Fibroblast of skin of left quadriceps (primary cell): ENCODE measurements at places on chromosomes 7 and 10.

DNA sequence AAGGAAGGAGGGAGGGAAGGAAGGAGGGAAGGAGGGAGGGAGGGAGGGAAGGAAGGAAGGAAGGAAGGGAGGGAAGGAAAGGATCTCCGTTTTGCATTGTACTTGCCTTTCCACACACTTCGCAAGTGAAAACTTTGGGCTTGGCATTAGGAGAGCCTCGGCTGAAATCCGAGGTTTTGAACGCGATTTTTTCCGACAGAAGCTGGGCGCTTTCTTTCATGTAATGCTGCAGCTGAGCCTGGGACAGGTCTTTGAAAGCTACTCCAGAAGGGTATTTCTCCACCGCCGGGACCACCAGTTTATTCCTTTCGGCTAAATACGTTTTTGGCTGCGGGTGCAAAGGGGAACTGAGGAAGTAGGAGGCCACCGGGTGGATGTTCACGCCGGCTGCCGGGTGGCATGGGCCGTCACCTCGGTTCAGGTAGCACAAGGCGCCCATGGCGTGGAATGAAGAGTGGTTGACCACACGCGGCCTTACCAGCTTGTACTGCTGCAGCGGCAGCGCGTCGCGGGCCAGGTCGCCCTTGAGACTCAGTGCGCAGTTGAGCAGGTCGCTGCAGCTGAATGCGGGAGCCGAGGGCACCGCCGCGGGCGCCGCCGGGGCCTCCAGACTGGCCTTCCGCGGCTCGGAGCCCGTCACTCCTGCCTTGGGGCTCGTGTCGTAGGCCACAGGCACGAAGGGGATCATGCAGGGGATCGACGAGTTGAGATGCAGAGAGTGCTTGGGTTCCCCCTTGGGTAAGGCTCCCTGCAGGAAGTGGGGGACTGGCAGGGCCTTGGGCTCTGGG lies 825 bp downstream of the FEZF1 start:
- DNase-seq, result no peak

- DNase-seq, result peak; percentile 83
These were observed at the start of gene ERLIN1 for GRCh38 chr10:100185364-100186252. ERLIN1 (minus strand) TSS chr10:100186029; CDS start chr10:100185626, 403 bp downstream.

- no peak for DNase-seq
These were observed 63.4 kb upstream of the DDC start for GRCh38 chr7:50628434-50629084.

GRCh38 chr10:14727924-14728323 lies 46.8 kb downstream of the FAM107B start:
- no peak for DNase-seq

DNA sequence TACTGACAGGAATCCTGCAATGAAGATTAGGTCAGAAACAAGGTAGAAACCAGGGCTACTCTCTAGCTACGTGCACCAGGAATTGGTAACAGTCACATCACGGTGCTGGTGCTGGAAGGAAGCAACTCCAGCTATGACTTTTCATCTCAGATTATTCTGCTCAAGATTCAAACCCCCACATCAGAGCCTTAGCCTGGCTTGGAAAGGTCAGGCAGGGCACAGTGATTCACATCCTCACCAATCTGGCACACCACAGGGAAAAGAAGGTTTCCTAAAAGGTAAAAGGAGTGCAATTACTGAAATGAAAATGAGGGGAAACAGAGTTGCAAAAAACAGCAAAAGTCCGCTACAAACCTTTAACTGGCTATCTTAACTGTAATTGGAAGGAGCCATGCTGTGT lies 240.2 kb upstream of the NPSR1 start:
- no peak for DNase-seq

DNA sequence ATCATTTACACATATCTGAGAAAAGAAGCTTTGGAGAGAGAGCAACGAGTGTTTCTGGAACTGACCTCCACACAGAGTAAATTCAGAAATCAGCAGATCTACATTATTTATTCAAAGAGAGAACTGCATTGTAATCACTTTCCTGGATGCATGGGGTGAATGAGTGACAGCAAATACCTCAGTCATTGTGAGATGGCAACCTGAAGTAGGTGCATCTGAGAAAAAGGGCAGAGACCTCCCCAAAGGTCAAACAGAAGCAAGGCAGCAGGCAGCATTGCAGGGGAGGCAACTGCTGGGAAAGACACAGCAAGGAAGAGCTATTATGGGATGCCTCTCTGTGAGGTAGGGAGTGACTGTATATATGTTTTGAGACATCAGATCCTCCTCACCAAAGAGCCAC lies 26.5 kb upstream of the SMIM30 start:
- DNase-seq, result no peak

DNA sequence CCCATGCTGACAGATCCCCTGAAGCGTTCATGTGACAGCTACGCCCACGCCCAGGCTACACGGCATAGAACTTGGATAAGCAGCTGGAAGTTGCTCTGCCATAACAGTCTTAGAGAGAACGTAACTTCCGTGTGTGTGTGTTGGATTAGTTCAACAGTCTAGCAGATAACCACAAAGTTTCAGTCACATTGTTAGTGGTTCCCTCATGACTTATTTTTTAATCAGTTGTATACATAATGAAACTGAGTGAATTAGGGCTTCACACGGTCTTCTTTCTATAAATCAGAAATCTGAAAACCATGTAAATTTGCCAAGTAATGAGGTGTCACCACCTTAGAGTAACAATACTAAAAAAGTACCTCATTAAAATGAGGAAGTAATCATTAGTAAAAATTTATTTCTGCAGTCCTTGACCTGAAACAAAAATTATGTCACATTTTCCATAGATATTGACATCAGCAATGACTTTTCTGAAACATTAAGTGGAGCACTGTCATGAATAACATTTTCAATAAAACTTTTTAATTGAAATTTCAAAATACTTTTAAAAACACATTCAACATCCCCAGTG lies 21.7 kb upstream of the MACC1 start:
- DNase-seq, result no peak

DNA sequence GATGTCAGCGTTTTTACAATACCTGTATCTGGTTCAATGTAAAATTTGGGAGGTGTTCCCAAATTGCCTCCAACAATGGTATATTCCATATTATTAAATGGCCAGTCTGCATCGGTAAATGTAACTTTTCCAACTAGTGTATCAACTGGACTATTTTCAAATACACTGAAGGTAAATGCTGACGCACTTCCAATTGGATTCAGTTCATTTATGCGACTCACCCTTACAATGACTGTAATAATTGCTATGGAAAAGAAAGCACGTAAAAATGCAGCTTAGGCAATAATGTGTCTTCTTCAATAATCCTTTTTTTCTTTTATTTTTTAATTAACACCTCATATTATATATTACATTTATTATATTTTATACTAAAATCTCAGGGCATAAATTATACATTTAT lies 209.1 kb downstream of the HGF start:
- no peak for DNase-seq

- no peak for DNase-seq
These were observed 59.8 kb downstream of the CSGALNACT2 start for GRCh38 chr10:43197834-43198681.

DNA sequence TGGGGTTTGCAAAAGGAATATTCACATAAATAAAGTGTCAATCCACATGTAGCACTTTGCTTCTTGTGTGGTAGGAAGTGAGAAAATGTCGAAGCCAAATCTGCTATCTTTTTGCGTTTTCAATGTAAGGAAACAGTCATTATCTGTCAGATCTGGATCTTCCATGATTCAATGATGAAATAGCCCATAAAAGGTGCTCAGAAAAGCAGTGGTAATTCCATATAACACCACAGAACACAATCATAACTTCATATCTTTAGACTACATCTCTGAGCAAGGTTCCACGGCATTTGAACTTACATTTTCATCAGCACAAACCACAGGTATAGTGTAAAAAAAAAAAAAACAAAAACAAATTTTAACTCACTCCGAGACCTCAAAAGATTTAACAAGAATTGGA lies 39.9 kb upstream of the EGR2 start:
- DNase-seq, result no peak

- DNase-seq, result no peak
These were observed 2.7 kb downstream of the DLX5 start for GRCh38 chr7:97021747-97022490.

GRCh38 chr10:45253183-45253914 lies 62.1 kb downstream of the OR13A1 start:
- DNase-seq, result no peak

DNA sequence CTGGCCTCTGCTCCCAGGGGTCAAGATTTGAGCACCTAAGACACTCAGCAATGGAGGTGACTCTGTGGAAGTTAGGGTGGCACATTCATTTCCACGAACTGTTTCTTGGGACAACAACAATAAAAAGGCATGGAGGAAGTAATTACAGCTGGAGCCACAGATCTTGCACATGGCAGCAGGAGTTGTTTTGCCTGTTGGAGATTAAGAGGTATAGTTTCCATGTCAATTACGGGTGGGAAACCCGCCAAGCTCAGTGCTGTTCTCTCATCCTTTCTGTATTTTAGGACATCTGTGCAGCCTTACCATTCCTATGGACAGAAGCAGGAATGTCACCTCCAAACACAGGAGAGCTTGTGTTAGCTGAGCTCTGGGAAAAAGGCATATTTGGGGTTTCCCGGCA lies 201.2 kb downstream of the SNX10 start:
- DNase-seq, result no peak

- no peak for DNase-seq
These were observed 10.8 kb upstream of the PYROXD2 start for GRCh38 chr10:98425511-98426352.

DNA sequence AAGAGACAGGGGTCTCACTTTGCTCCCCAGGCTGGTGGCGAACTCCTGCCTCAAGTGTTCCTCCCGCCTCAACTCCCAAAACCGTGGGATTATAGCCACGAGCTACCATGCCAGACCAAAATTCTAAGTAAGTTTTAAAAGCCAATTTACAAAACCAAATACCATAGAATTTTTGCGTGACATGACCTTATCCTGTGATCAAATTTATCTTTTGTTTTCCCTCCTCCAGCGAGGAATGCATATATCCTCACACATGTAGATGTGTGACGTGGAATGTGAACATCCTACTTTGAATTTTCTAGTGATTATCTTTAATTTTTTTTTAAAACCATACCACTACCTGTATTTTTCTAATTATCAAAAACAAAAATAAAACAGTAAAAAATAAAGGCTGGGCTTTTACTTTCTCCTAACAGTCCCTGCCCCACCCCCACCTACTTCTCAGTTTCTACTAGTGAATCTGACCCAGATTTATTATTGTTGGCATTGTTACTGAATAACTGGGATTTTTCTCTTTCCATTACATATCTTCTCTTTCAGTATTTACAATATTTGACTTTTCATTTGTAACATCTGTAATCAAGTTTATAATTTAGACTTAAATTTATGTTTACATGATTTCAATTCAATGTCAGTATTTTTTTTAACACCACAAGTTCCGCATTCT lies 26.0 kb downstream of the CYTH3 start:
- no peak for DNase-seq

- no peak for DNase-seq
These were observed 110.8 kb downstream of the ARHGAP22 start for GRCh38 chr10:48494073-48494472.

DNA sequence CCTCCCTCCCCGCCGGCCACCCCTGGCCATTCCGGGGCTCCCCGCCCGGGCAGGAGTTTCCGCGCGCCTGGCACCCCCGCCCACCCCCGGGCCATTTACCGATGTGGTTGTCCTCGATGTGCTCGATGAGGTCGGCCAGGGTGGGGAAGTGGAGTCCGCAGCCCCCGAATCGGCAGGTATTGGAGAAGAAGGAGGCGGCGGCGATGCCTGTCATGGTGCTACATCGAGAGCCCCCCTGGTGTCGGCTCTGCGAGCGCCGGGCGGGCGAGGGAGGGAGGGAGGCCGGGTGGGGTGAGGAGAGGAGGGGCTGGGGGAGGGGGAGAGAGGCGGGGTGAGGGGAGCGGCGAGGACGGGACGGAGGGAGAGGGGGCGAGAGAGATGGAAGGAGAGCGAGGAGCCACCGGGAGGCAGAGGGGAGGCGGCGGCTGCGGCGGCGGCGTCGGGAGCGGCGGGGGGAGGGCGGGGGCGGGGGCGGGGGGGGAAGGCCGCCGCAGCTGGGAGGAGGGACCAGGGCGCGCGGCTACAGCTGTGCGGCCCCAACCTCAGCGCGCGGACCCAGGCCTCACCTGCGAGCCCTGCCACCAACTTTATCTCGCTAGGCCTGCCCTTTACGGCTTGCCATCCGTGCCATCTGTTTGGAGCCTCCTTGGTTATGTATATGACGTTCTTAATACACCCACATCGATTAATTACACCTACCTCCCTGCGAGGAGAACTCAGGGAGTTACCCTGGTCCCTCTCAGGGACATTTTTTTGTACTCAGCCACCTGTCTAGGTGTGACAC lies at the start of gene JAZF1:
JAZF1 (minus strand) TSS at position 432 of the 784 bp plus-strand sequence.
- peak; percentile 45 for DNase-seq

GRCh38 chr7:35694161-35694783 lies 663 bp downstream of the HERPUD2 start:
- DNase-seq, result no peak

DNA sequence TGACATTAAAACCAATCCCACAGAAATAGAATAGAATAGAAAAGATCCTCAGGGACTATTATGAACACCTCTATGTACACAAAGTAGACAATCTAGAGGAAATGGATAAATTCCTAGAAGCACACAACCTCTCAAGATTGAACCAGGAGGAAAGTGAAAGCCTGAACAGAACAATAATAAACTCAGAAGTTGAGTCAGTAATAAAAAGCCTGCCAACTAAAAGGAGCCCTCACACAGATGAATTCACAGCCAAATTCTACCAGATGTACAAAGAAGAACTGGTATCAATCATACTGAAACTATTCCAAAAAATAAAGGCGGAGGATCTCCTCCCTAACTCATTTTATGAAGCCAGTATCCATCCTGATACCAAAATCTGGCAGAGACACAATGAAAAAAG lies 220.3 kb upstream of the HPS1 start:
- no peak for DNase-seq

- peak; percentile 42 for DNase-seq
These were observed 9.9 kb upstream of the NT5C3A start for GRCh38 chr7:33072471-33072870.

DNA sequence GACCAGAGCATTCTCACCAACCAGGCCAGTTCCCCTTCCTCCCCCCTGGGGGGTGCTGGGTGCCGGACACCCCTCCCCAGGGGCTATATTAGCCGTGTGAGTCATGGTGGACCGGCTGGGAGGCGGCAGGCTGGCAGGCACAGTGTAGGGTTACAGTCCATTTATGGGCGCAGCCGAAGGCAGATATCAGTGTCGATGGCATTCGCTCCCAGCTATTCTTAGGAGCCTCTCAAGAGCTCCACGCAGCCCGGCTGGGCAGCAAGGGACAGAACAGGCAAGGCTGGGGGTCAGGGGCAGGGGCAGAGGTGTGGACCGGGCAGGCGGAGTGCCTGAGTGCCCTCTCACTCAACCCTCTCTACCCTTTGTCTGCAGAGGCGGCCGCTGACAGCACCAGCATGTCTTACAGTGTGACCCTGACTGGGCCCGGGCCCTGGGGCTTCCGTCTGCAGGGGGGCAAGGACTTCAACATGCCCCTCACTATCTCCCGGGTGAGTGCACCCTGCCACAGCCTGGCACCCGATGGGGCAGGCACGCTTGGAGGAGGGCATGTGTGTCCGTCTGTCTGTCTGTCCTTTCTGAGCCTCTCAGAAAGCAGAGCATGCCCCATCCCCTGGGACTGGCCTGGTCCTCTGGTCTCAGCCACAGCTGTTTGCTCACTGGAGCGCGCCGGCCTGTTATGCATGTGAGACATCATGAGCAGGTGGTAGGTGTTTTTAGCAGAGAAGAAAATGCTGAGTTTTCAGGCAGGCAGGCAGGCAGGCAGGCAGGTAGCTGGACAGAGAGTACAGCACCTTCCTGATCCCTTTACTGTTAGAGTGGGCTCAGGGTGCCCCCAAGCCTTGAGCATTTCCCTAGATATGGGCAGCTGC lies at the start of gene LDB3:
LDB3 (plus strand) TSS at position 215 of the 869 bp plus-strand sequence; CDS start at position 396, 181 bp downstream.
- DNase-seq, result no peak
